EH (cell line): ENCODE measurements at places on chromosomes 2 and 18.

GRCh38 chr2:22213237-22213636 lies 1089.5 kb downstream of the TDRD15 start:
- DNase-seq: no peak

- no peak for DNase-seq
Measured at GRCh38 chr2:209840434-209840833, 68.8 kb downstream of the UNC80 start.

- no peak for DNase-seq
Measured at GRCh38 chr2:222319586-222320435, 21.0 kb upstream of the PAX3 start.

DNA sequence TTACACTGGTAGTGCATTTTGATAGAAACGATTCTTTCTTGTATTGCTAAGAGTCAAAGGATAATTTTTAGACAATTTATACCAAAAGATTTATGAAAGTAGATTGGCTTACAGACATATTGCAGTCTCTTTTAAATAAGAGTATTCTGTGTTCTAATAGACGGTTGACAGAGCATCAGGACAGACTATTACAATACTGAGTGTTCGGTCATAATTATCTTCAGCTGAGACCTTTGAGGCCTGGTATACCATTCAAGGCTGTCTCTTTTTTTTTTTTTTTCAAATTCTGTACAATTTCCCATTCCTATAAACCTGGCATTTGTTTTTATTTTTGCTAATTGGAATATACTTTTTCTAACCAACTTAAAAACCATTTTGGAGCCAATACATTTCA lies 140.6 kb upstream of the NOSTRIN start:
- no peak for DNase-seq

- no peak for DNase-seq
Measured at GRCh38 chr2:128738446-128739110, 419.9 kb upstream of the HS6ST1 start.
